ENCODE measurements at places on chromosomes 3 and 15.

- no peaks in the 10 kb centered on the region for H3K4me1 ChIP-seq
- H3K27me3 ChIP-seq: no peaks in the 10 kb centered on the region
- H3K27ac ChIP-seq: no peak overlapping the region
- no peak for DNase-seq
Observed at GRCh38 chr3:43629257-43629656, 7.4 kb upstream of the ANO10 start.

- no peak for DNase-seq
- peaks cover 4% of the 10 kb centered on the region for H3K36me3 ChIP-seq
- H3K4me1 ChIP-seq: peaks cover 17% of the 10 kb centered on the region
Observed at GRCh38 chr3:179189759-179190158, 41.6 kb downstream of the PIK3CA start.

GRCh38 chr3:136787349-136787748 lies 31.6 kb upstream of the SLC35G2 start:
- no peaks in the 10 kb centered on the region for H3K36me3 ChIP-seq
- peaks cover 4% of the 10 kb centered on the region for H3K27me3 ChIP-seq
- H3K27ac ChIP-seq: no peak overlapping the region
- no peak overlapping the region for H3K4me3 ChIP-seq
- DNase-seq: no peak

- no peak for DNase-seq
- no peaks in the 10 kb centered on the region for H3K27me3 ChIP-seq
- H3K27ac ChIP-seq: no peak overlapping the region
- H3K4me3 ChIP-seq: no peak overlapping the region
Observed at GRCh38 chr15:52225230-52225629, 34.0 kb upstream of the GNB5 start.

GRCh38 chr3:31392568-31392967 lies 140.2 kb upstream of the STT3B start:
- H3K36me3 ChIP-seq: no peaks in the 10 kb centered on the region
- peaks cover 20% of the 10 kb centered on the region for H3K4me1 ChIP-seq
- DNase-seq: no peak
- no peaks in the 10 kb centered on the region for H3K27me3 ChIP-seq
- no peak overlapping the region for H3K4me3 ChIP-seq

- H3K4me3 ChIP-seq: no peak overlapping the region
- no peak for DNase-seq
- no peaks in the 10 kb centered on the region for H3K4me1 ChIP-seq
- H3K36me3 ChIP-seq: no peaks in the 10 kb centered on the region
- no peak overlapping the region for H3K27ac ChIP-seq
Observed at GRCh38 chr3:63135367-63135766, 142.7 kb upstream of the SYNPR start.

DNA sequence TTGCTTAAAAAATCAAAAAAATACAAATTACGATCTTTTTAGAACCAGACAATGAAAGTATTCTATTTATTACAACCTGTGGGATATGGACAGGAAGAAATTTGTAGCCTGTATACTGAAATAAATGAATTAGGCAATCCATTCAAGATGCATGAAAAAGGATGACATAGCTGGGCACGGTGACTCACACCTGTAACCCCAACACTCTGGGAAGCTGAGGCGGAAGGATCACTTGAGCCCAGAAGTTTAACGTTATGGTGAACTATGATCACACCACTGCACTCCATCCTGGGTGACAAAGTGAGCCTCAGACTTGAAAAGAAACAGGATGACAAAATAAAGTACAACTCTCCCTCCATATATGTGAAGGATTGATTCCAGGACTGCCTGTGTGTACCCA lies 74.1 kb downstream of the MSL2 start:
- no peak overlapping the region for H3K4me3 ChIP-seq
- no peaks in the 10 kb centered on the region for H3K27me3 ChIP-seq
- no peak for DNase-seq
- no peak overlapping the region for H3K27ac ChIP-seq

DNA sequence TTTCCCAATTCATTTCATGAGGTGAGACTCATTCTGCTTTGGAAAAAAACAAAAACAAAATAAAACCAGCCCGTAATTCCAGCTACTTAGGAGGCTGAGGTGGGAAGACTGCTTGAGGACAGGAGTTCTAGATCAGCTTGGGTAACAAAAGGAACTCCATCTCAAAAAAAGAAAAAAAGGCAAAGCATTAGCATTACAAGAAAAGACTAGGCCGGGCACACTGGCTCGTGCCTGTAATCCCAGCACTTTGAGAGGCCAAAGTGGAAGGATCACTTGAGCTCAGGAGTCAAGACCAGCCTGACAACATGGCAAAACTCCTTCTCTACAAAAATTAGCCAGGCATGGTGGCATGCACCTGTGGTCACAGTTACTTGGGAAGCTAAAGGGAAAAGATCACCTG lies 33.9 kb downstream of the TRPM7 start:
- no peaks in the 10 kb centered on the region for H3K27me3 ChIP-seq
- H3K27ac ChIP-seq: no peak overlapping the region
- H3K36me3 ChIP-seq: peaks cover 22% of the 10 kb centered on the region
- no peak for DNase-seq
- no peak overlapping the region for H3K4me3 ChIP-seq

- H3K4me1 ChIP-seq: peaks cover 23% of the 10 kb centered on the region
- no peaks in the 10 kb centered on the region for H3K36me3 ChIP-seq
- no peak overlapping the region for H3K4me3 ChIP-seq
Observed at GRCh38 chr3:139122221-139122581, 77.5 kb upstream of the PRR23C start.

DNA sequence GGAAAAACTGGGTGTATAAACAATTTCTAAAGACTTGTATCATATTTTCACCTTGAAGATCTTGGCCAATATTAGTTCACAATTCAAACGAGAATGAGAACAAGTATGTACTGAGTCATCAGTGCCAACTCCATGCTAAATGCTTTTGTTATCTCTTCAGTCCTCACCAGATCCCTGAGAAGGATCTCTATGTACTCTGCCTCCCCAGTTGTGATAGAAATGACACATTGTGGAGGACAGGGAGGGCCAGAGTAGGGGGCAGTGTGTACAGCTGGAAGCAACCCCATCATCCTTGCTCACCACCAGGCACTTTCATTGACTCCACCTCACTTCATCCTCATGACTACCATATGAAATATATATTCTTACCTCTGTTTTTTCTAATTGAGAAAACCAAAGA lies 353.7 kb upstream of the SOX2 start:
- no peak overlapping the region for H3K27ac ChIP-seq
- no peaks in the 10 kb centered on the region for H3K4me1 ChIP-seq
- DNase-seq: no peak
- no peaks in the 10 kb centered on the region for H3K36me3 ChIP-seq
- H3K27me3 ChIP-seq: peaks cover 9% of the 10 kb centered on the region

GRCh38 chr3:107847791-107848190 lies 243.0 kb downstream of the CD47 start:
- H3K27ac ChIP-seq: no peak overlapping the region
- peaks cover 7% of the 10 kb centered on the region for H3K36me3 ChIP-seq
- DNase-seq: no peak
- H3K4me1 ChIP-seq: peaks cover 11% of the 10 kb centered on the region
- H3K4me3 ChIP-seq: no peak overlapping the region

GRCh38 chr15:41982133-41982930 lies 10.0 kb upstream of the EHD4 start:
- H3K4me3 ChIP-seq: no peak overlapping the region
- H3K27ac ChIP-seq: no peak overlapping the region
- H3K27me3 ChIP-seq: peaks cover 4% of the 10 kb centered on the region
- DNase-seq: peak; percentile 18

GRCh38 chr3:179421500-179421899 lies 29.8 kb downstream of the GNB4 start:
- H3K4me1 ChIP-seq: no peaks in the 10 kb centered on the region
- no peak for DNase-seq
- H3K27ac ChIP-seq: no peak overlapping the region
- no peaks in the 10 kb centered on the region for H3K27me3 ChIP-seq
- H3K4me3 ChIP-seq: no peak overlapping the region

- peaks cover 4% of the 10 kb centered on the region for H3K36me3 ChIP-seq
- no peaks in the 10 kb centered on the region for H3K27me3 ChIP-seq
- H3K4me1 ChIP-seq: peaks cover 11% of the 10 kb centered on the region
- no peak for DNase-seq
- no peak overlapping the region for H3K4me3 ChIP-seq
Observed at GRCh38 chr3:77535116-77535515, 495.2 kb downstream of the ROBO2 start.

GRCh38 chr3:38214560-38214959 lies 49.2 kb downstream of the OXSR1 start:
- no peaks in the 10 kb centered on the region for H3K27me3 ChIP-seq
- H3K27ac ChIP-seq: no peak overlapping the region
- H3K4me1 ChIP-seq: no peaks in the 10 kb centered on the region
- H3K36me3 ChIP-seq: peaks cover 38% of the 10 kb centered on the region
- H3K4me3 ChIP-seq: no peak overlapping the region

DNA sequence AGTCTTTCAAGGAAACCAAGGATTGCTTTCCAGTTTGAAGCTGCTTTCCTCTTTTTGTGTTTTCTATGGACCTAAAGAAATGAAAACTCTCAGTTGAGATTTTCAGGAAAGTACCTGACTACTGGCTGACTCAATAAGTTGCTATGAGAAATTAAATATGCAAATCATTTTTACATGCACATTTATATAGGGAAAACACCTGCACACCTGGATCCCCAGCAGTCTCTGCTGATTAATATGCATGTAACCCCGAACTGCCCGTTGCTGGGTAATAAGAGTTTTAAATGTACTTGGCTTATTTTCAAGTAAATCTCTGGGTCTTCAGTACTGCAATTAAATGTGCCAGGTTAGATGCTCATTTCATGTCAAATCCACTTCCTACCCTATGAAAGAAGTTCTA lies 77.2 kb downstream of the KBTBD8 start:
- DNase-seq: no peak
- H3K4me1 ChIP-seq: peaks cover 5% of the 10 kb centered on the region
- H3K27me3 ChIP-seq: no peaks in the 10 kb centered on the region
- no peak overlapping the region for H3K4me3 ChIP-seq
- H3K27ac ChIP-seq: no peak overlapping the region

DNA sequence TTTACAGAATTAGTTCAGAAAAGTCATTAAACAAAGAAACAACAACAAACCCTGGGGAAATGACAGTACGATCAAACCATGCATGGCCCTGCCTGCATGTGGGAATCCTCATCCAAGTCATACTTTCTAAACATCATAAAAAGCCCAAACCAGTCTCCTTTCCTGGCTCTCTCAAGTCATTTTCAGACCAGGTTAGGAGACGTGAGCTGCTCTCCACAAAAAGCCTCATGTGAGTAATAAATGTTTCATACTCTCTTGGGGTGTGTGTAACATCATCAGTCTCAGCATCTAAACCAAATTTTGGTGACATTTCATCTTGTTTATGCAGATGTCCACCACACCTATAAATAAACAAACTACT lies 18.9 kb downstream of the GREM1 start:
- DNase-seq: no peak
- peaks cover 10% of the 10 kb centered on the region for H3K36me3 ChIP-seq
- H3K4me3 ChIP-seq: no peak overlapping the region
- no peaks in the 10 kb centered on the region for H3K4me1 ChIP-seq
- H3K27me3 ChIP-seq: peaks cover 45% of the 10 kb centered on the region

GRCh38 chr3:128273841-128274573 lies 120.7 kb downstream of the EEFSEC start:
- H3K4me1 ChIP-seq: peaks cover 38% of the 10 kb centered on the region
- peak; percentile 51 for DNase-seq
- H3K27ac ChIP-seq: no peak overlapping the region
- H3K4me3 ChIP-seq: no peak overlapping the region
- H3K36me3 ChIP-seq: peaks cover 4% of the 10 kb centered on the region

DNA sequence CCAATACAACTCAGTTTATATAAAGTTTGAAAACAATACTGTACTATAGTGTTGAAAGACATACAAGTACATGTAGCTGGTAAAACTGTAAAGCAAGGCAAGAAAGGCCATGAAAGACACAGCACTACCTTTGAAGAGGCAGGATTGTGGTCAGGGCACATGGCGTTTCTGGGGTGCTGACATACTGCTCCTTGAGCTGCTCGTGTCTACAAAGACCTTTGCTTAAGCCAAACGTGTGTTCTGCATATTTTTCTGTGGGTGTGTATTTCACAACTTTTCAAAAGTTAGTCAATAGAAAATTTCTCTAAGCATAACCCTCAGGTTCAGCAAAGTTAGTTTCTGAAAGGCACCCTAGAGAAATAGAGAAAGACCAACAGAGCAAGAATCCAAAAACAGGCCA lies 14.1 kb upstream of the TOPAZ1 start:
- peaks cover 30% of the 10 kb centered on the region for H3K27me3 ChIP-seq
- no peak for DNase-seq
- H3K4me1 ChIP-seq: no peaks in the 10 kb centered on the region
- H3K36me3 ChIP-seq: no peaks in the 10 kb centered on the region
- H3K27ac ChIP-seq: no peak overlapping the region

All from type B pancreatic cell (in vitro differentiated cells).